ENCODE measurements at places on chromosomes 2 and 18.

- DNase-seq: no peak
Observed at GRCh38 chr2:168912466-168912865, 11.4 kb downstream of the G6PC2 start.

GRCh38 chr2:23568626-23569190, 183.7 kb downstream of the KLHL29 start:
- no peak for DNase-seq

DNA sequence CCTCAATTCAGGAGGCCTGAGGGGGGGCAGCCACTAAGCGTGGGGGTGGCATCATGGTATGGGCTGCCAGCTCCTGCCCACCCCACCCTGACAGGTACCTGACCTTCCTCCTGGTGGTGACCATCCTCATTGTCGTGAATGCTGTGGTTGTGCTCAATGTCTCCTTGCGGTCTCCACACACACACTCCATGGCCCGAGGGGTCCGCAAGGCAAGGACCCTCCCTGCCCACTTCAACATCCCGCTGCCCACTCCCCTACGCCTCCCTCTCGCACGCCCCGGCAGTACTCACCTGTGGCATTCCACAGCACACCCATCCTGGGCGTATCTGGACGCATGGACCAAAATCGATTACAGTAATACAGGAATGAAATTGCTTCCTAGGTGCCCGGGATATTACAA, 4.0 kb downstream of the CHRNG start:
- no peak for DNase-seq

- no peak for DNase-seq
Observed at GRCh38 chr18:463403-463802, 37.1 kb downstream of the COLEC12 start.

DNA sequence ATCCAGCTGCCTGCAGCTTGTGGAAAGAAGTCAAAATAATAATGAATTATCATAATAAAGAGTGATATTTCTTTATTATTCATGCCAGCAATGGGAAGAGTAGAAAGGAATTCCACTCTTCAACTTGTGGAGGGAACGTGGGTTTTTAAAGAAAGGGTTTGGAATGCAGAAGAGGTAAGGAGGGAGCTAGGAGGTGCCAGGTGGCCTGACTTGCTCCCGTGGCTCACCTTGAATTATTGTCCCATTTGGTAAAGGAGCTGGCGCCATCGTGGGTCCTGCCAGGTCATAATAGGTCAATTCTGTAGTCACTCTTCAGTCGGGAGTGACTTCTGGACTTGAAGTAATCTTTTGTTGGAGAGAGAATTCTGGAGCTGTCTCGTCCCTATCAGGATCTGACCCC, 95.2 kb upstream of the BARD1 start:
- DNase-seq: no peak

- DNase-seq: peak; percentile 71
Observed at GRCh38 chr2:105324732-105325131, 4.8 kb downstream of the TGFBRAP1 start.

DNA sequence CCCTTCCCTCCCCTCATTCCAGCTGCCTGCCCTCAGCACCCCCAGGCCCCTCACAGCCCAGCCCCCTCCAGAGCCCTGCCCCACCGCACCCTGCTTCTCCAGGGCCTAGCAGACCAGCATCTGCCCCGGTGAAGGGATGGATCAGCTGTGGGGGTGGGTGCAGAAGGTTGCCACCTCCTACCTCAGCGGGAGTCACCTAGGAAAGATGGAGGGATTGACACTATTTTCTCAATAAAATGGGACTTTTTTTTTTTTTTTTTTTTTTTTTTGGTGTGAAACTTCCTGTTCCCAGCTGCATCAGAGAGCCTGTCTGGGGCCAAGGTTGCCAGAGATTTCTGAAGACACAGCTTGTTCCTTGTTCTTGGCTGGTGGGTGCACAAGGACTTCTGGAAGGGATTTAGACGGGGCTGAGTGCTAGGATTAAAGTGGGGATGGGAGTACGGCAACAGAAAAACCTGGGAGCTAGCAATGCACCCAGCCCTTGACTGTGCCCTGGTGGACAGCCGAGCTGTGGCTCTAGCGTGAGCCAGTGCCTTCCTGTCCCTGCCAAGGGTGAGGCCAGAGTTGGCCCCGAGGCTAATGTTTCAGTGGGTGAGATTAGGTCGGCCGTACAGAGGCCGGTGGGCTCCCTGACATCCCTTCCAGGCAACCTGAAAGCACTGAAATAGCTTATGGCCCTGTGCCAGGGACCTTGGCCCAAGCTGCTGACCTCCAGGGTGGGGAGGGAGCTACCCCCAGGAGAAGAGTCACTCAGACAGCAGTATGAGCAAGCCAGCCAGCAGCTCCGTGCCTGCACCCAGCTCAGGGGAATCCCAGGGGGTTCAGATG, 4.6 kb downstream of the B3GNT7 start:
- peak; percentile 32 for DNase-seq

DNA sequence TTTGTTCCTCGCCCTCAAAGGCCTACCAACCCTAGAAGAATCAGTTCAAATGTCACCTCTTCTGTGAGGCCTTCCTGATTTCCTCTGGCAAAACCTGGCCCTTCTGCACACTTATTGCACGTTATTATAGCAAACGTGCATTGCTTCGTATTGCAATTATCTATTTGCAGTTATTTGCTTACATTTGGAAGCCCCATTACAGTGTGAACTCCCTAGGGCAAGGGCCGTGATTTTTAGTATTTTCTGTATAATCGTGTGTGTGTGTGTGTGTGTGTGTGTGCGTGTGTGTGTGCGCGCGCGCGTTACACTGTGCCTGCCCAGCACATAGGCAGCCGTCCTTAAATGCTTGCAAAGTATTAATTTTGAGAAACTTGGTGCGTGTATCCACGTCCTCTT, 460 bp upstream of the SEMA4F start:
- DNase-seq: no peak

DNA sequence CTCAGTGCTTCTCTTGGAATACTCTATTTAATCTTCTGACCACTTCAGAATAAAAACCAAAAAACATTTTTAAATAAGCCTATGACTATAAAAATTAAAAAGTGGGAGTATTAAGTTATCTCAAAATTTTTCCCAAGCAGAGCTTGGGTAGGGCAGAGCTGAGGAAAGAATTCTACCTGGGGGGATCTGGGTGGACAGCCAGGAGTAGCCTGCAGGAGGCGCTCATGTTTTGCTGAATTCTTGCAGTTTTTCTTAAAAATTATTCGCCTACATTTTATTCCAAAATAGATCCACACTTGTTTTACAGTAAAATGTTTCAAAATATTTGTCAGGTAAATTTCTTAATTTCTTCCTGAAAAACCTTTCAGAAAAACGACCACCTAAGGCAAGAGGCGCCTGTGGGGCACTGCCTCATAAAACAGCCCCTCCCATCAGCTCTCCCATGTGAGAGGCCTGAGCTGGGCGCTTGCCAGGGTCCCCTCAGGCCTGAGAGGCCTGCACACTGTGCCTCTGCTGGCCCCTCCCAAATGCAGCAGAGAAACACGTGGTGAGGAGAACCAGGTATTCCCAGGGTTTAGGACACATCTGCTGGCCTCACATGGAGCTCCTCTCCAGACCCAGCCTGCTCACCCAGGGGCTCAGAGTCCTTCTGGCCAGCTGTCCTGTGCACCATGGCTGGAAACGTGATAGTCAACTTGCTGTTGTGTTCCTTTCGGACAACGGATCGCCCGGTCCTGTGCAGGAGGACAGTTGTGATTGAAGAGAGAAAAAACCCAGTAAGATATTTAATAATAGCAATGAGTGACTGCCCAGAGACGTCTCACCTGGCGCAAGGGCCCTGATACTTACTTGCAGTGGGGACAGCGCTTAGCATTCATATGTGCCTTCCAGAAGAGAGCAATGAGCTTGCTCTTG, 17.5 kb downstream of the POLR1A start:
- DNase-seq: no peak

DNA sequence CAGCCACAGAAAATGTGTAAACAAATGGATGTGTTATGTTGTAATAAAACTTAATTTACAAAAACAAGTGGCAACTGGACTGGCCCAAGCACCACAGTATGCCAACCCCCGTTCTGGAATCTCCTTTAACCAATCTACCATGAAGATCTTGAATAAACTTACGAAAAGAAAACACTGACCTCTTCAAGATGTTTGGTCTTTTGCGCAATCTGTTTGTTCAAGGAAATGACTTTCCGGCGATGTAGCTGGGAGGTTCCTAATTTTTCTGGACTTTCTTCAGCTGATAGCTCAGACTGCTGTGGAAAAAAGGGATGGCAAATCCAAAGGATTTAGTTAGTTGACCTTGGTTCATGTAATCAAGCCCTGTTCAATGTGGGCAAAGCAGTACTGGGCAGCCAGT, 55.7 kb downstream of the CCDC93 start:
- peak; percentile 80 for DNase-seq

GRCh38 chr2:197327073-197327471, 16.5 kb upstream of the ANKRD44 start:
- no peak for DNase-seq

DNA sequence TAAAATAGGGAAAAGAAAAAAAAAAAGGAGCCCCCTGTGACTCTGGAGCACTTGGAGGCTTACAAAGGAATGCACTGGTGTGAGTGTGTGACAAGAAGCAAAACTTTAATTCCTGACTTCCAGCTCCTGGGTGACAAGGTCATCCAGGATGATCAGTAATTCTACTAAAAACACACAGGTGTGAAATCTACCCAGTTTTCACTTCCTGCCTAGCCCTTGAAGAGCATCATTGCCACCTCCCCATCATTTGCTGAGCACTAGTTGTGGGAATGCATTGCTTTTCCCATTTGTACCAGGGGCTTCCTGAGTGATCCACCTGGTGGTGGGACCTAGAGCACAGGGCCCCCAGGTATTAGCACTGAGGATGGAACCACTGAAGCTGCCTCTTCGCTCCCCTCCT, 139.7 kb upstream of the RIOK3 start:
- DNase-seq: no peak

DNA sequence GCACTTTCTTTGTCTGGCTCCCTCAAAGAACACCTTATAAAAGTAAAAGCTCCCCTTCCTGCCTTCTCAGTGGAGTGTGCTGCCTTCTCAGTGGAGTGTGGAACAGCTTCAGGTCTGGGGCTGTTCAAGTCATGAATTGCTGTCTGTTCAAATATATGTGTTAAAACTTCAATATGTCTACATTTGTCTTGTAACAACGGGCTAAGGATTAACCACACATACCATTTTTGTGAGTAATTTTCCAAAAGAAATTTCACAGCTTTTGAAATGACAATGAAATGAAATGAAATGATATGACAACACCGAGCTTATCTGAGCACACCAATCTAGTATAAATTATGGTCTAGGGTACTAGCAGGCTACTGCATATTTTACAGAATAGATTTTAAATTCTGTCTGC, 42.9 kb downstream of the CABYR start:
- peak; percentile 17 for DNase-seq

DNA sequence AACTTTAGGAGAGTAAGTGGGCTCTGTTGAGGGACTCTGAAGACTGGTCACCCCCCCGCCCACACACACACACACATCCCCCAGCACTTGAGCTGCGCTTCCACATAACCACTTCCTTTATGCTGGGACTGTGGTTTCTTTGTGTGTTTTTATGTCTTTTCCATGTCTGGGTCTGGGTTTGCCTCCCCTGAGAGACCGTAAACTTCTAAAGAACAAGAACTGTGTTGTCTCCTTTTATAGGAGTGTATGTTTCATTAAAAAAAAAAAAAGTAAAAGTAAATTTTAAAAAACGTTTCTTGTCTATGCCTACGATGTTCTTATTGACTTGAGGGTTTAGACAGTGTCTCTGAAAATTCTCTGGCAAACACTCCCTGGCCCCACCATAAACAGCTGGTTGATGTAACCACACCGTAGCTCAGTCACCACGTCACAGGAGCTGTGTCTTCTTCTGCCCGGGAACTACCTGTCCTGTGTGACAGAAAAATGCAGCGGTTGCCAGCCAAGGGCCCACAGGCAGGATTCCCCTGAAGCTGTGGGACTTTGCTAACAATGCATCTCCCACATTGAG, 68.0 kb downstream of the KLHL29 start:
- DNase-seq: peak; percentile 30

DNA sequence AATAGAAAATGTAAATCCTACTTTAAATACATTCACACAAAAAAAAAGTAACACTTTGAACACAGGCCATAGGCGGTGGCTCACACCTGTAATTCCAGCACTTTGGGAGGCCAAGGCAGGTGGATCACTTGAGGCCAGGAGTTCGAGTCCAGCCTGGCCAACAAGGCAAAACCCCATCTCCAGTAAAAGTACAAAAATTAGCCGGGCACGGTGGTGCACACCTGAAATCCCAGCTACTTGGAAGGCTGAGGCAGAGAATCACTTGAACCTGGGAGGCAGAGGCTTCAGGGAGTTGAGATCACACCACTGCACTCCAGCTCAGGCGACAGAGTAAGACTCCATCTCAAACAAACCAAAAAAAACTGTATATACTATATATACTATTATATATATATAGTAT, 303.6 kb downstream of the BCL11A start:
- DNase-seq: no peak

- DNase-seq: no peak
Observed at GRCh38 chr2:78992807-78993517, 32.5 kb upstream of the REG3G start.

DNA sequence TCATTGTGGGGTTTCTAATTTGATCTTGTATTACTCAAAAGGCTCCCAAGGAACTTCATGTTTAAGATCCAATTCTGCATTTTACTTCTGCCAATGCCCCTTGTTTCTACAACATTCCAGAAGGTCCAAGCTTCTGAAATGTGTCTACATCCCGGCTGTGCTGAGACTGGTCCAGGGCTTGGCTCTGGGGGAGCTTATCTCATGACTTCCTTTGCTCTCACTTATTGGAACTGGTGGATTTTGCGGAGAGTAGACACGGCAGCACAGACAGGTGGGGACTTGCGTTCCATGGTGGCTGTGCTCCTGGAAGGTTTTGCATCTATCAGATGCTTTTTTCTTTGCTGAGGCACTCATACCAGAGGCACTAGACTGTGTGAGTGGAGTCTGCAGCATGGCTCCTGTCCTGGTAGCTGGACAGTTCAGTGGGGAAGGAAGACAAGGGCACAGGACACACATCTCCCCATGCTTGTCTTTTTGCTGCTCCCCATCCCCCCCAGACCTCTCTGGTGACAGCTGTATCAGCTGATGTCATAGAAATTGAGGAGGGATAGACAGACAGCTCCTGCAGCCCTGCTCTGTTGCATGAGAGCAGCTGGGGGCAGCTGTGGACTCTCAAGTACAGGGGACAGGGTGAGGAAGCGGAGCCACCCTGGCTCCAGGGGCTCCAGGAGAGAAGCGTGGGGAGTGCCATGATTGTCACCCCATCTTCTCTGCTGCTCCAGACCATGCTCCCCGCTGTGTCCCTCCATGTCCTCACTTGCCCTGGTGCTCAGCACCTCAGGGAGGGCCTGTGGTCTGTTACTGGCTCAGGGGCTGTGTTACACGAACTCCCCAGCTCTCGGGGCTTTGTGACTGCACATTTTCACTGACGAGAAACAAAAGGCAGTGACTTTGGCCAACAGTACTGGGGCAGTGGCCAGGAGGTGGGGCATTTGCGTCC, 46.0 kb downstream of the ACAA2 start:
- DNase-seq: peak; percentile 41

GRCh38 chr2:67952066-67952465, 110.7 kb downstream of the C1D start:
- DNase-seq: no peak

- DNase-seq: no peak
Observed at GRCh38 chr2:62793213-62793612, 87.7 kb downstream of the EHBP1 start.

Measured in fibroblast of pulmonary artery (primary cell).